Gastrocnemius medialis (tissue), 4 donors: ENCODE measurements at places on chromosomes 5 and 9. TPM values are rescaled to one million over a fixed set of nuclear protein-coding genes. Genes with fewer than 3 reads are reported as not detected.

TMOD1 gene
- total RNA-seq: 158 TPM

ACTBL2 gene
- not detected for total RNA-seq

KIF4B gene
- not detected for total RNA-seq

GRIN3A gene
- total RNA-seq: not detected

F2RL1 gene
- 0.20 TPM for total RNA-seq

SLC36A1 gene
- total RNA-seq: 7.1 TPM

NRARP gene
- total RNA-seq: 1.9 TPM

CCDC107 gene
- 25.0 TPM for total RNA-seq

MIGA2 gene
- 20.6 TPM for total RNA-seq

GLIPR2 gene
- total RNA-seq: 3.6 TPM

NPDC1 gene
- 17.3 TPM for total RNA-seq

PCDHB13 gene
- 0.76 TPM for total RNA-seq

PRR7 gene
- 1.4 TPM for total RNA-seq

DNA sequence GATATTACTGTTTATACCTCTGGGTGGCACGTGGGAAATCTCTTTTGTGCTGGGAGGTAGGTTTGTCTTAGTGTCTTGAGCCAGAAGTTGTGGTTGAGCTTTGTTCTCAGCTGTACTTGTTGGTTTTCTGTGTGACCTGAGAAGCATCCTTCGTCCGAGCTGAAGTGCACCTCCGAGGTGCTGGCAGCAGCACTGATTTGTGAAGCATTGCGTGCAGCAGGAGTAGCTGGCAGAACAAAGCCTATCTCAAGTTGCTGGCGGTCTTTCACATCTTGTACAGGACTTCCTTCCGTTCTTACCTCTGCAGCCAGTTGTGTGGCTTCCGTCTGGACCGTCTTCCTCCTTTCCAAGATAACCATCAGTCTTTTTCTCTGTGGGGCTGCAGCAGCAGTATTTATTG is 4.3 kb downstream of the PRRC2B start:
- DNase-seq: peak; percentile 60

DNA sequence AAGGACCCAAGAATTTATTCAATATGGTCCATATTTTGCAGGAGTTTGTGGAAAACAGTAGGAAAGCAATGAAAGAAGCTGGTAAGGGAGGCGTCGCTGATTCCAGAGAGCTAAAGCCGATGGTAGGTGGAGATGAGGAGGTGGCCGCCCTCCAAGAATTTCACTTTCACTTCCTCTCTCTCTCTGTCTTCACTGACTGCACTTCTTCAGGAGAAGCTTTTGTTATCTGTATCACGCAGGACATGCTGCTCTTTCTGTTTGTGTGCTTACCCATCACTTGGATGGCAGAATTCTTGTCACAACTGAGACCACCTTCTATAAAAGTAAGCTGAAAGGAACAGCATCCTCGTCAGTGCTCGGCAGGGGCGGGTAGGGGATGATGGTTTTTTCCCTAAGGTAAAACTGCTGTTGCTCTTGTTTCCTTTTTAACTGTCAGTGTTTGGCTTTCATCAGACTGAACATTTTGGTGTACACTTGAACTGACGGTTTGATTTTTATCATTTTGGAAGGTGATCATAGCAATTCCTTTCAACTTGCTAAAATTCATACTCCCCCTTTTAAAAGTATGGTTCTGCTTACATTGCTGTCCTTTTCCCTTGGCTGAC is 62.4 kb upstream of the FSD1L start:
- DNase-seq: peak; percentile 22

GRCh38 chr5:22649074-22649473 is 204.1 kb downstream of the CDH12 start:
- no peak for DNase-seq

- DNase-seq: no peak
Observed at GRCh38 chr5:42668254-42668653, 88.4 kb upstream of the CCDC152 start.

GRCh38 chr5:123450640-123451039 is 27.4 kb upstream of the CEP120 start:
- DNase-seq: no peak

- DNase-seq: no peak
Observed at GRCh38 chr5:37189355-37189754, 59.8 kb downstream of the CPLANE1 start.

- DNase-seq: peak; percentile 72
Observed at GRCh38 chr5:41835645-41836044, 34.6 kb downstream of the OXCT1 start.

DNA sequence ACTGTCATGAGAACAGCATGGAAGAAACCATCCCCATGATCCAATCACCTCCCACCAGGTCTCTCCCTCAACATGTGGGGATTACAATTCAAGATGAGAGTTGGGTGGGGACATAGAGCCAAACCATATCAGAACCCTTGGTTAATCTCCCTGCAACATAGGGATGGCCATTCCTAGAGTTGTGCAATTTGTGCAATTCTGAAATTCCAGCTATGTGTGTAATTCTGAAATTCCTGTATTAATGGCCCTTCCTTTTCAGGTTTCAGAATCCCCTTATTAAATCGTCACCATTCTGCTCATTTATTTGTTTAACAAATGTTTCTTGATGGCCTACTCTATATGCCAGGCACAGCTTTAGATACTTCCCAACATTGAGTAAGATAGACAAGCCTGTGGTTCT is 282.6 kb downstream of the SMARCA2 start:
- DNase-seq: no peak

DNA sequence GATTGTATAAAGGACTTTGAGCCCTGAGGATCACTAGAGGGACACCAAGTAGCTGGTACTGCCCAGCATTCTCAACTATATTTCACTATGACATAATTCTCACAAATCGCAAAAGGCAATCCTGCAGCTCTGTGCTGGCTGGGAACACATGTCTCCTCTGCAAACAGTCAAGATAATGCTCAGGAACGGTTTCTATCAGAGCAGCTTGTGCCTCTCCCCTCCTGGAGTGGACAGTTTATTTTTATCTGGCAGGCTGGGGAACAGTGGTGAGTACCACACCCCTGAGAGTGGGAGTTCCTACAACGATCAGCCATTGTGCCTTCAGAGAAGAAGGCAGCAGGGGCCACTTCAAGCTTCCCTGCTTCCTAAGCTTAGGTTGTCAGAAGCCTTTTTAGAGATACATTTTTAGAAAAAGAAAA is 65.8 kb downstream of the ERAP1 start:
- no peak for DNase-seq

- DNase-seq: no peak
Observed at GRCh38 chr9:134313470-134313869, 12.8 kb upstream of the RXRA start.

DNA sequence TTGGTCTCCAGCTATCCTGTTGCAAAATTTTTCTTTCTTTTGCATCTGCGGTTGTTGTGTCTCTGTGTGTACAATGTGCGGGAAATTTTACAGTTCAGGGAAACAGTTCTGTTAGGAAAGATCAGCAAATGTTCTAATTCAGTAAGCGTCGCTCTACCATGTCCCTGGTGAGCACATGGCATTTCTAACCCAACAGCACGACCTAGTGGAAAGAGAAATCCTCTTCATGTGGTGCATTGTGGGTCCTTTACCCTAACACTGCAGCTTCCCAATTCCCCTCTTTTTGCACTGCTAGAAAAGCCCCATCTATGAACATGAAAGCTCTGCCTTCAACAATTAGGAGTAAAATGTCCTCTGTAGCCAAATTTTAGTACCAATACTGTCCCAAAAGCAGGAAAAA is 974.2 kb upstream of the CDH9 start:
- DNase-seq: no peak

DNA sequence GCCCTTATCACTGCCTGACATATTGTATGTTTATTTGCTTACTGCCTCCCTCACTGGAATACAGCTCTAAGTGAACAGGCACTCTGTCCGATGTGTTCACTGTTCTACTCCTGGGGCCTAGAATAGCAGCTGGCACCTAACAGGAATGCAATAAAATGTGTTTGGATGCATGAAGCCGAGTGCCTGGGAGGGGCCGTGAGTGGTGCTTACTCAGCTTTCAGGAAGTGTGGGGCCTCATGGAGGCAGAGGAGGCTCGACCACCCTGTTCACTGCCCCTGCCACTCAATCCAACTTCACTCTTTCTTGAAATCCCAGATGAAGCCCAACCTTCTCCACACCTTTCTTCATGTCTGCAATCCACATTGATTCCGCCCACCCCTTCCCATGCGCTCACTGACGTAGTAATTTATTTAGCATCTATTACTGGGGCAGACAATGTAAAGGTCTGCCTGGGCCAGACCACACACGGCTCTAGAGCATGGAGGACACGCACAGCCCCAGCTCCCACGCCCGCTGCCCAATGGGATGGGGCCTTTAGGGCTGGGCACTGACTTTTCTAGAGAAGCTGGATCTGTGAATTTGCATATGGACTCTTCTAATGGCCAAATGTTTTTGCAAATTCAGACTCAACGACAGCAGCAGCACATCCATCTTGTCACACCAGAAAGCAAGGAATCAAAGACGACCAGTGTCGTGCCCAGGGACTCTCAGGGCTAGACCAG is 21.3 kb downstream of the TBC1D9B start:
- DNase-seq: no peak

DNA sequence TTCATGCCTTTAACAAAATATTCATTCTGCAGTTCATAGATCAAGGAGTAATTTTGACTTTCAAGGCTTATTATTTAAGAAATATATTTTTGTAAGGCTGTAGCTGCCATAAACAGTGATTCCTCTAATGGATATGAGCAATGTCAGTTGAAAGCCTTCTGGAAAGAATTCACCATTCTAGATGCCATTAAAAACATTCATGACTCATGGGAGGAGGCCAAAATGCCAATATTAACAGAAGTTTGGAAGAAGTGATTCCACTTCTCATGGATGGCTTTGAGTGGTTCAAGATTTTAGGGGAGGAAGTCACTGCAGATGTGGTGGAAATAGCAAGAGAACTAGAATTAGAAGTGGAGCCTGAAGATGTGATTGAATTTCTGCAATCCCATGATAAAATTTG is 229.1 kb downstream of the DEPDC1B start:
- no peak for DNase-seq

DNA sequence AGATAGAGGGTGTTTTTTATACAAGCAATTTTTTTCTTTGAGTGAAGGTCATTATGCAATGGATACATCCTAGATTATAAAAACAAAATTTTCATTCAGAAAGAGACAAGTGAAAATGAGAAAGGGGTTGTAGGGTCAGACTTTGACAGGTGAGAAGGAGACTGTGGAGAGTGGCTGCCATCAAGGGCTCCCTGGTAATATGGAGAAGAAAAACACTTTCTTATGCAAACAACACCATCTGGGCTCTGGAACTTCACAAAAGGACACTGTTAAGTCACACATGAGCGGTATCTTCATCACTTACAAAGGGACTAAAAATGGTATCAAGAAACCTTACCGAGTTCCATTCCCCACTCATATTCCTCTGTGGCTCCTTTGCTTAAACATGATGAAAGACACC is 23.5 kb downstream of the C7 start:
- no peak for DNase-seq

GRCh38 chr9:120755810-120756434 is 37.3 kb downstream of the FBXW2 start:
- peak; percentile 17 for DNase-seq

DNA sequence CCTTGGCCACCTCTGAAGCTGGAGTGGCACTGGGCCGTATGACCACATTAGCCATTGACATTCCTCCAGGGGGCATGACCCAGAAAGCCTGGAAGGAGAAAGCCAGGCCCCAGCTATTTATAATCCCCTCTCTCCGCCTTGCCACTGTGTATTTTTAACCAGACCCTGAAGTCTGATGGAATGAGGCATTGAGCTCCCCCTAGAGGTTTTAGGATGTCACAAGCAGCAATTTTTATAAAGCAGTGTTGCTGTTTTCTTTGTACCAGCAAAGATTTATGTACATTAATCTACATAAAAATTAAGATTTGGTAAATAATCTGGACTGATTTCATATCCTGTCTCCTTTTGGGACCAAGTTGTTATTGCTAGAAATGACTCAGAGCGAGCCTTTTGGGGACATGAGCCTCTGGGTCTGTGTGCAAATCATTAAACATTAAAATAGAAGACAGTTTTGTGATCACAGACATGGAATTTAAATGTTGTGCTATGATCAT is 127.1 kb downstream of the TRIO start:
- peak; percentile 81 for DNase-seq

DNA sequence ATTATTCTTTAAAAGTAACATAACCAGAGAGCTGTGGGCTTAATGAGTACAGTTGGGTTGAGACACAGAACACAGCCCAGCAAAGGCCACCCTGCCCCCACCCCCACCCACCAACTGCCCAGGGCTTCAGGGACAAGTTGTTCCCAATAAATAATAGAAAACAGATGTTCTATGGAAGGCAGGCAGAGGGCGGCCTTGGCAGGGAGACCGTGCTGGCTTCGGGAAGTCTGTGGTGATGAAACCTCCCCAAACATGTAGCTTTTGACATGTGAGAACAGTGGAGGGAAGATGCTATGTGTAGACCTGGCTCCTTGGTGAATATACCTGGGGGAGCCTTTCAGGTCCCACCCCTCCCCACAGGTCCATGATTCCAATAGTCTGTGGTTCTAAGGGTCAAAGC is 10.0 kb downstream of the TRAF1 start:
- DNase-seq: peak; percentile 76

- DNase-seq: no peak
Observed at GRCh38 chr9:112997236-112997941, 14.6 kb downstream of the ZNF883 start.

- DNase-seq: no peak
Observed at GRCh38 chr9:77667151-77667550, 19.0 kb upstream of the GNA14 start.

DNA sequence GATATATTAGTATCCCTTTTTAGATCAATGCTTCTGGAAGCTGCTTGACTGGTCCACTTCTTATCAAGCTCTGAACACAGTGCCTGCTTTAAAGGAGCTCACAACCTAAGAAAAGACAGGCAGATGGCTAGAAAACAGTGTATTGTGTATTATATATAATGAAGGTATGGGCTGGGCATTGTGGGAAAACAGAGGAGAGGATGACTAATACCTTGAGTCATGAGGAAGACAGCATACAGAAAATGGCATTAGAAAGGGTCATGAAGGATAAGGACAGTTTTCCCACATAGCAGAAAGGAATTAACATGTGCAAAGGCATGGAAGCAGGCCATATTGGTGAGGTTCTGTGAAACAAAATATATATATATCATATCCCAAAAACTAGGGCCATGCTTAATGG is 309.6 kb downstream of the MLLT3 start:
- no peak for DNase-seq

DNA sequence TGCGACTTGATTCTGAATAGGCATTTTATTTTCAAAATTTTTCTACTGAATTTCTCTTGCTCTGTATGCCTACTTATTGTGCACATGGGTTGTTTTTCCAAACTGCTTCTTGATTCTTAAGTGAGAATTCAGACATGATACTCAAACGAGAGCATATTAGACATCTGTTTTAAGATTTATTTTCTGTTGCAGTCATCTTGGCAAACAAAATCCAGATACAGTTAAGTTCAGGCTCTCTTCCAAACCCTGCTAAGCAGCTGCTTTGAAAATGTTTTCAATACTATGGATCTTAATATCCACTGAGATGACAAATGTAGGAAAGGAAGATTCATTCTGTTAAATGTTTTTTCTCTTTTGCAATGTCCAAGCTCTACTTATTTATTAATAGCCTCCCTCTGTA is 4.5 kb downstream of the TMEM215 start:
- no peak for DNase-seq
